ENCODE measurements at places on chromosomes 2 and 18.

DNA sequence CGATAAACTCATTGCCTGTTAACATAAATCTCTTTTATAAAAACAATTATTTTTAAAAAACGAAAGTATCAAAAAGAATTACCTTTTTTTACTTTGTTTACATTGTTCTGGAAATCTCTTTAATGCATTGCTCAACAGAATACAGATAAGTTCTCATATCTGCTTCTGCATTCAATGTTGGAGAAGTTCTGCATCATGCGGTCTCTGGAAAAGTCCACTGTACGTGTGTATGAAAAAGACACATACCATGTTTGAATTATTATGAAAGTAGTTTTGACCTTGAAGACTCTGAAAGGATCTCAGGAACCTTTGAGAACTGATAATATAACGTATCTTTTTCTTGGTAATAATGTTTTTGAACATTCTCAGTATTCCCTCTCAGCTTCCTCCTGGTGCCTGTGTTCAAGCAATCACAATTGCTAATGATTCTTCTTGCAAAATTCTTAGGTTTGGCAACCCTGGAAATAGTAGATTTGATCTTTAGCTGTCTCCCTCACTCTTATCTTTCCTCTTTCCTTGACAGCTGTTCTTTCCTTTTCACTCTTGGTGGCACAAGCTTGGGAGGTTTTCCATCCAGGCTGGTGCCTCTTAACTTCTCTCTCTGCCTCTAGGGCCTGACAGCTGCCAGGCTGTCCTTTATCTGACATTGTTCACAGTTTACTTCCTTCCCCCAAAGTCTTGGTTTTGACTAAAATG, 12.4 kb upstream of the IL1R1 start:
- DNase-seq = no peak

DNA sequence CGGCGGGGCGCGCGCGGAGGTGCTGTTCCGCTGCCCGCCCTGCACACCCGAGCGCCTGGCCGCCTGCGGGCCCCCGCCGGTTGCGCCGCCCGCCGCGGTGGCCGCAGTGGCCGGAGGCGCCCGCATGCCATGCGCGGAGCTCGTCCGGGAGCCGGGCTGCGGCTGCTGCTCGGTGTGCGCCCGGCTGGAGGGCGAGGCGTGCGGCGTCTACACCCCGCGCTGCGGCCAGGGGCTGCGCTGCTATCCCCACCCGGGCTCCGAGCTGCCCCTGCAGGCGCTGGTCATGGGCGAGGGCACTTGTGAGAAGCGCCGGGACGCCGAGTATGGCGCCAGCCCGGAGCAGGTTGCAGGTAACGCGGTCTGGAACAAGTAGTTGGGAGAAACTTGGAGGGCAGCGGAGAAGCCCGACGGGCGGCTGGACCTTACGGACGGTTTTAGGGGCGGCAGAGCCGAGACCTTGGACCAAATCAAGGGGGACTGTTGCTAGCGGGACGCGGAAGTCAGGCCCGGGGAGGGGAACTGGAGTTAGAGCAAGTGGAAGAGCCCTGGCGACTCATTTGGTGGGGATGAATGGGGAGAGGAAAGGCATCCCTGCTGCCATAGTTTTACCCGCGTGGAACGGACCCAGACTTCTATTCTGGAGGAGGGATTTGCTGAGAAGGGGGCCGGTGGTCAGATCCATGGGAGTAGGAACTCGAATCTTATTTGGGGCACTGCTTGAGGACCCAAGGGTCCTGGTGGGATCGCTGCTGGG, 573 bp downstream of the IGFBP2 start:
- DNase-seq = no peak

GRCh38 chr18:25467226-25467987, 115.4 kb upstream of the ZNF521 start:
- DNase-seq = no peak

- DNase-seq = no peak
Observed at GRCh38 chr2:99818842-99819241, 323.5 kb downstream of the AFF3 start.

DNA sequence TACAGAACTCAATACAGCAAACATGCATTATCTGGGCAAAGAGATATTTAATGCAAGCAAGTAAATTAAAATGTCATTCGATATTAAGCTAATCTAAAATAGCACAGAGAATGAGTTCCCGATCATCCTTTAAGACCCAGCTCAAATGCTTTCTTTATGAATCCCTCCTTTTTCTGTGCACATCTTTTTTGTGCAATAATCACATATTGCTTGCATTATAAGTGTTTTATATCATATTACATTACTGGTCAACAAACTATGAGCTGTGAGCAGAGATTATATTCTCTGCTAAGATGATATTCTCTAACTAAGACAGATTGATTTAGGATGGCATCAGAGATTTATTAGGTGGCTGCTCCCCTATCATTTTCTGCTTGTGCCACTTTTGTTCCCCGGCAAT, 146.1 kb downstream of the ERBB4 start:
- no peak for DNase-seq

DNA sequence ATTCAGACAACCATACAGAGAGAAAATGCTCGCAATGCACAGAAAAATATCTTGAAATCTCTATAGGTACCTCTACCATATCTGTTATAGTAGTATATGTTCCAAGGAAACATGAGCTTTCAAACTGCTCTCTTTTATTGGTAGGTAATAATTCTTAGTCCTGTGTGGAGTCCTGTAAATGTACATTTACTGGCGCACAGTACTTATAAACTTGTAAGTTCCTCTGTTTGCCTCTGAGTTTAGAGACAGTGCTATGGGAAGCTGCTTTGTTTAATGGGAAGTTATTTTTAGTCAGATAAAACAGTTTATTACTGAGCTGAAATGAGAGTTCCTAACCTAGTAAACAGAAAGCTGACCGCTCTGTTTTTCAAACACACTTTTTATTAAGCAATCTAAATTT, 52.7 kb downstream of the CCDC93 start:
- no peak for DNase-seq

Measured in effector CD8-positive, alpha-beta T cell (primary cell).